ENCODE measurements at places on chromosomes 6 and 20.

GRCh38 chr6:41288030-41288753, 1.7 kb upstream of the TREM1 start:
- DNase-seq, result no peak

GRCh38 chr20:54525916-54526590, 50.7 kb downstream of the DOK5 start:
- DNase-seq, result no peak

DNA sequence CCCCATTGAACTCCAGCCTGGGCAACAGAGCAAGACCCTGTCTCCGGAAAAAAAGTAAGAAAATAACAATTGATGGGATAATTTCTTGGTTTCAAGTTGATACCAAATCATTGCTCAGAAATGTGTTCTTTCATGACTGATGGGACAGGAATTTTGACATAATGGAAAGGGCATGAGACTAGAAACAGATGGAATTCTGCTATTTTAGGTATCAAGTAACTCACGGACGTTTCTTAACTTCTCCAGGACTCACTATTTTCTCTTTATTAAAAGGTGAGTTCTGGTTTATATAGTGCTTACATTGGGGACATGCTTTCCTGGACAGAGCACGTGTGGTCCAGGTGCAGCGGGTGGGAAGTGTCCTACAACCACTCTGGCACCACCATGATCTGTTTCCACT, 6.0 kb upstream of the DSP start:
- DNase-seq, result no peak

DNA sequence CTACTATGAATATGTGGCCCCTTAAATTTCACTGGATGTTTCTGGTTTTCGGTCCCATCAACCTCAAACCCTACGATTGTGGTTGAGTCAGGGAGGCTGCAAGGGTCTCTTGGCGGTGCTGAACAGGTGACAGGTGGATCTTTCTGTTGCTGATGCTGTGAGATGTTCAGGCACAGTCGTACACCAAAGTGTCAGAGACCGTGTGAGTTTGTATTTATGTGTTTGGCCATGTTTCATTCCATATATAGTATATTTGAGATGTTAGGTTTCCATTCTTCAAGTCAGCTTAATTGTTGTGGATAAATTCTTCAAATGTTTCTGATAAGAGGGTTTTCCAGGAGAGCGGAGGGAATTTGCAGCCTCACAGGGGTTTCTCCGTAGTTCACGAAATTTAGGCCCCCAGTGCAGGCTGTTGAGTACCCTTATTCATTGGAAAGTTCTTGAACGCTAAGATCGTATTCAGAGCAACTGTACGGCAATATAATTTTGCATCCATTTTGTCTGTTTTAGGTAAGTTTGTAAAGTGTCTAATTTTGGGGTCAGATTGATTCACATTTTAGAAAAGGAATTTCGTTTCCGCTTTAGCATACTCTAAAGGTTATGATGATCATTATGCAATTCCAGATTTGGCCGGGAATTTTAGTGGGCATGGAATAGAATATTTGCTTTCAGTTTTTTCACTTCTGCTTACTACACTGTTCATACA, 1.2 kb downstream of the TAB2 start:
- no peak for DNase-seq

- no peak for DNase-seq
Measured at GRCh38 chr6:6712449-6713403, 124.2 kb downstream of the LY86 start.

DNA sequence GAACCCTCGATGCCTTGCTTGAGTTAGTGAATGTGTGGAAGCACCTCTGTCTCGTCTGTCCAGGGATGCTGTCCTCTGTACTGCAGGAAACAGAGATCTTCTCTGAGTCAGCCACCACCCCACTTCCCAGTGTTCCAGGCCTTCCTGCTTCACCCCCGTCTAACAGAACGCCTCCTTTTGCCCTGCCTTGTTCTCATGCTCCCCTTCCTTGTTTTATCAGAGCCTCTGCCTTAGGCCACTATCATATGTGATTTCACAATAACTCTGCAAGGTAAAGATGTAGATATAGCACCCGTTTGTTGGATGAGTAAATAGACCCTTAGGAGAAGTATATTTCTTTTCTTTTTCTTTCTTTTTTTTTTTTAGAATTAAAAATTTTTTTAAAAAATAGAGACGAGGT, 106.7 kb upstream of the CLDN20 start:
- DNase-seq, result no peak

DNA sequence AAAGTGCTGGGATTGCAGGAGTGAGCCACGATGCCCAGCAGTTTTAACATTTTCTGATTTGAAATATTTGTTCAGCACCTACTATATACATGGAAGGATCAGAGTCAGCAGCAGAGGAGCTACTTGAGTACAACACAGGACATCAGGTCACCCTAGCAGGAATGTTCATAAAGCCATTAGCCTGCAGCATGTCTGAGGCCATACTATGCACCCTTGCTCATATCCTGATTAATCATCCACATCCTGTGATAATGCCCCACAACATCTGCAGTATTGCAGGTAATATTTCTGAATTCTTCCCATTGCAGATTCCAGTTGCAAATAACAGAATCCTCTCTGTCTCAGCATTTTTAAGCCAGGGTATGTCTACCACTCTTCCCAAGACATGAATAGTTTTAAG, 171.0 kb upstream of the PRND start:
- DNase-seq, result no peak

DNA sequence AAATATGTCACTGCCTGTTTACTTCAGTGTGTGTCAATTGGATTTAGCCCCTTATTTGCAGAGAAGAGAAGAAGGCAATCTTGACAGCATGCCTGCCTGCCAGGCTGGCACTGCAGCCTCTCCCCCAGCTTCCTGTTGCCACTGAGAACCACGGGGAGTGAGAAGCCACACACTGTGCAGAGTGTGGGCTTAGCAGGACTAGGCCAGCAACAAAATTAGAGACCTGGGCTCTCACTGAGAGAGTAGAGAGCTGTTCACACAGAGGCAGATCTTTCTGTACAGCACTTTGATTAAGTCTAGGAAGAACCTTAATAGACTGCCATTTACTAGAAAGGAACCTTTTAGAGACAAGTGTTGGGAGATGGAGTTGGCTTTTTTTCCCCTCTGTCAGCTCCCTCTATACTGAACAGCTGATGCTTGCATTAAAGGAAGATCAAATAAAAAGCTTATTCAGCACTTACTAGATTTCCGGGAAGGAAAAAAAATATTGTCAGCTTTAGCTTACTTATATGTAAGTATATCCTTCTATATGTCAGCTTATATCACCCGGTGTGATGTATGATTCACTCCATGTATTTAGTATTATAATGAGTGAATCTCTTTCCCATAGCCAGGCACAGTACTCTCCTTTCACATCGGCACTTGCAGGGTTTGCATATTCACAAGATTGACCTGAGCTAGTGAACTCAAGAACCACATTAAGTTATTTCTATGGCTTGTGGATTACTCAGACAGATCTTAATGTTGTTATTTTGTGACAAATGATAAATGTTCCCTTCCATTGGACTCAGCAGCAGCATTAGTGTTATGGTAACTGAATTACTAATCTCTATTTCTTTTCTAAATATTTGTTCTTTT, 851.0 kb upstream of the EPHA7 start:
- no peak for DNase-seq

DNA sequence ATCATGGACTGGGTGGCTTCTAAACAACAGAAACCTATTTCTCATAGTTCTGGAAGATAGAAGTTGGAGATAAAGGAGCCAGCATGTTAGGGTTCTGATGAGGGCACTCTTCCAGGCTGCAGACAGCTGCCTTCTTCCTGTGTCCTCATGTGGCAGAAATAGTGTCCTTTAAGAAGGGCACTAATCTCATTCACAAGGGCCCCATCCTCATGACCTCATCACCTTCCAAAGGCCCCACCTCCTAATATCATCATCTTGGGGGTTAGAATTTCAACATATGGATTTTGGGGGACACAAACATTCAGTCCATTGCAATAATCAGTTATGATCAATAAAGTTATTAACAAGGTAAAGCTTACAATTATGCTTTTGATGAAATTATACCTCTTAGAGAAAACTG, 130.8 kb upstream of the SLC22A23 start:
- no peak for DNase-seq

GRCh38 chr6:158758451-158758860, 60.7 kb downstream of the EZR start:
- DNase-seq, result no peak

DNA sequence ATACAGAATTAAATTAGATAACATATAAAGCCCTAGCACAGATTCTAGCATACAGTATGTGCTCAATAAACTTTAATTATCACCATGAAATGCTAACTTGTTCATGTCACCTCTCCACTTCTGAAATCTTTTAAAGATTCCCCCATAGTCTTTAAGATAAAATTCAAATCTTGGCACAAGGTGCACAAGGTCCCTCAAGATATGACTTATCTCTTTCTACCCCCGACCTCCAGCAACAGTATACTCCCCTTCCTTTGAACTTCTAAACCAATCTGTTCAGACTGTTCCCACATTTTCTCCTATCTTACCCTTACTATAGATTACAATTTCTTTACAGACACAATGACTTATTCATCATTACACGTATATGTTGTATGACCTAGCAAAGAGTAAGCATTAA, 29.0 kb downstream of the SEC63 start:
- no peak for DNase-seq

- DNase-seq, result no peak
Measured at GRCh38 chr20:46118481-46119020, 437 bp downstream of the CD40 start.

- DNase-seq, result no peak
Measured at GRCh38 chr6:1377526-1377925, 11.8 kb upstream of the FOXF2 start.

GRCh38 chr6:123838505-123839234, 35.0 kb downstream of the NKAIN2 start:
- DNase-seq, result no peak

DNA sequence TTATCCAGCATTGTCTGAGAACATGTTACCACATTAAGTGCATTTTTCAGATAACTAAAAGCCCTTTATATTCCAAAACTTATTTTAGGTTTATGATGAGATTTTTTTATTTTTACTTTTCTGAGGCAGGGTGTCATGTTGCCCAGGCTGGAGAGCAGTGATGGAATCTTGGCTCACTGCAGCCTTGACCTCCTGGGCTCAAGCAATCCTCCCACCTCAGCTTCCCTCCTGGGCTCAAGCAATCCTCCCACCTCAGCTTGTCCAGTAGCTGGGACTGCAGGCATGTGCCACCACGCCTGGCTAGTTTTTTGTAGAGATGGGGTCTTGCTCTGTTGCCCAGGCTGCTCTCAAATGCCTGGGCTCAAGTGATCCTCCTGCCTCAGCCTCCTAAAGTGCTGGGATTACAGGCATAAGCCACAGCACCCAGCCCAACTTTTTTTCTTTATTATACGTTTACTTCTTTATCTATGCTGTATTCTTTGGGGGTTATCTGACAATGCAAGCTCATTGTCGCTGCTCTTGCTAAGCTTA, 6.2 kb downstream of the DYNLT1 start:
- DNase-seq, result no peak

GRCh38 chr20:41412324-41413120, 45.9 kb upstream of the EMILIN3 start:
- DNase-seq, result no peak

- no peak for DNase-seq
Measured at GRCh38 chr6:71544906-71545305, 256.3 kb downstream of the OGFRL1 start.

DNA sequence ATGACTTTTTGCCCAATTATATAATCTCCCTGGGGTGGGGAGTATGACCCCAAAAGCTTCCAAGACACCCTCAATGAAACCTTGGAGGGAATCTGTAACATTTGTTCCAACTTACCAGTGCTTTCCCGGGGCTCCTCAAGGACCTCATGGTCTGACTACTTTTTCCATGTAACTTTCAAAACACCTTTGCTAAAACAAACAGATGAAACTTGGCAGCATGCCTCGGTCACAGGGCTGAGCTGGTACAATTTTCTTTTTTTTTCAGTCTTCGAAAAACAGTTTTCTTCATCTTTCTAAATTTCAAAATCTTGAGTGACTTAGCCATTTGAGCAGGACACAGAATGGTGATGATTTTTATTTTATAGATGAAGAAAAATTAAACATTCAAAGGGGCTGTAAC, 241.2 kb downstream of the BMP7 start:
- DNase-seq, result no peak

DNA sequence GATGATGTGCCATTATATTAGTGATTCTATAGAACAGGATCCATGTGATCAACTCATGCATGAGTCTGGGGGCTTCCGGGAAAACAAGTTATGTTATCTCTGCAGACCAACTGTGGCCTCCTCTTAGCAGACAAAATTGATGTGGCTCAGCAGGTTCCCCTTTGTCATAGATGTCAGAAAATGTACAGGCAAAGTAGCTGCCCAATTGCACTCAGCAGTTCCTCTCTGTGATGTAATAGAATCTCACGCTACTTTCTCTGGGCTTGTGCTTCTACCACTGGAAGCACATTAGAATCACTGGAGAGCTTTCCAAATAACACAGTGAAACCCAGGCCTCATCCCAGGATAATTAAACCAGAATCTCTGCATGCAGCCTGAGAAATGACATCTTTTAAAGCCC, 253.1 kb downstream of the SLC24A3 start:
- DNase-seq, result no peak

DNA sequence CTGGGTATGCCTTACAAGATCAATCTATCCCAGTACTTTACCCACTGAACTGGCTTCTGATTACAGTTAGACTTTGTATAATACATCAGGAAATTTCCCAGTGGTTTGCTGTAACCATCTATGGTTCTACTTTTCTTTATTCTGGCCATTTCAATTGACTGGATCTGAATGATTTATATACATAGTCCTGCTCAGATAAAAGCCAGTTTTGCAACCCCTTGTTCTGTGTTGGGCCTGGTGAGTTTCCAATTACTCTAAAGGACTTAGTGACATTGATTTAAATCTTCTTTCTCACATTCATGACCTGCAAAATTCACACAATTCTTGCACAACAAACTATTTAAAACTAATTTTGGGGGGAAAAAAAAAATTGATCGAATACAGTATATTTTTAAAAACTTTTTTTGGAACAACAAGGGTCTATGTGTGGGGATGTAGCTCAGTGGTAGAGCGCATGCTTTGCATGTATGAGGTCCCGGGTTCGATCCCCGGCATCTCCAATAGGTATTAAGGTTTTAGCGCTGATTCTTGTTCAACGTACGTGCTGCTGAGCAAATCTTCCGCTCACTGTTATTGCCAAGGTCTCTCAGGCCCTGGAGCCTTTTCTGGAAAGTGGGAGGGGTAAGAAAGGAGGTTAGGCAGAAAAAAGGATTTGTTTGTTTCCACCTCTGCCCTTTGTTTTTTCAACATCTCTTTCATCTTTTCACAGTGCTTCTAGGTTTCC, 117.5 kb downstream of the GPX5 start:
- no peak for DNase-seq
